ENCODE measurements at places on chromosomes 4 and X. TPM values are rescaled to one million over a fixed set of nuclear protein-coding genes. Genes with fewer than 3 reads are reported as not detected.

DNA sequence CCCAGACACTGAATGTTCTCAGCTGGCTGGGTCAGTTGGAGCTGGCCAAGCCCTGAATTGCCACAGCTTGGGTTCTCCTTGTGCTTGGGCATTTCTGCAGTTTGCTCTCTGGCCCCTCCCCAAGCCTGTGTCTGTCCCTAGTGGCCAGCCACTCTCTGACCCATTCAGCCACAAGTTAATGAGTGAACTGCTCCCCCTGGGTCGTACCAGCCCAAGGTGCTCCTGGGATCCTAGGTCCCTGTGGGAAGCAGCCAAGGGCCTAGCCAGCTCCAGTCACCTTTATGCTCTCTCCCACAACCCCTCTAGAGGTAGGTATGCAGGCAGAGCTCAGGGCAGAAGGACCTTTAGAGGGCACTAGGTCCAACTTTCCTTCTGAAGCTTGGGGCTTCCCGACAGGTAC lies 51.5 kb downstream of the STARD8 start:
- no peak for DNase-seq

DNA sequence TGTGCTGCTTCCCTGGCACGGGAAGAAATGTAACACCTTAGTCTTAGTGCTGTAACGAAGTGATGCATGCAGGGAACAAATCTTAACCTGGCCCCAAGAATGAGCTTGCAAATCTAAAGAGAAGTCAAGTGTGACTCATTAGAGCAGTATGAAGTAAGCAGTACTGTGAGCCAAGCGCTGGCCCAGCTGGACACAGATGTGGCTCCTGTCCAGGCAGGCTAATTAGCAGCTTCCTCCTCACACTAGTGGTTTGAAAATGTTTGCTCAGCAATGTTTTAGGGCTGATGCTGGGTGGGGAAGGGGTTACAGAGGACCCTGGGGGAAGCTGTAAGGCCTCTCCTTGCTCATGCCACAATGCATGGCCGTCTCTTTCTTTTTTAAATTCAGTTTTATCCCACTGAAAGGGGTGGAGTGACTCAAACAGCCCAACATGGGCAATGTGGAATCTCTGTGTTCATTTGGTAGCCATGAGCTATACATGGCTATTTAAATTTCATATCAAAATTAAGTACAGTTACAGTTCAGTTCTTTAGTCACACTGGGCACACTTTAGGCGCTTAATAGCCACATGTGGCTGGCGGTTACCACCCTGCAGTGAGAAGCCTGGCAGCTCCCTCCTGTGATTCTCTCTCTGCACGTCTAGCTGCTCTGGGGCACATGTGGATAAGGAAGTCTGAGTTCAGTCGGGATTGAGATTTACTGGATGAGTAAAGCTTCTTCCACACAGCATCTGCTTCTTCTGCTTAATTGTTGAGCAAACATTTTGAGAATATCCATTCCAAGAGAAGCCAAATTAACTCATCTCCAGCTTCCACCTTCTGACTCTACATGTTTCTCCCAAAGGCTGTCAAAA lies 48.8 kb downstream of the MAP7D2 start:
- peak; percentile 64 for DNase-seq

DNA sequence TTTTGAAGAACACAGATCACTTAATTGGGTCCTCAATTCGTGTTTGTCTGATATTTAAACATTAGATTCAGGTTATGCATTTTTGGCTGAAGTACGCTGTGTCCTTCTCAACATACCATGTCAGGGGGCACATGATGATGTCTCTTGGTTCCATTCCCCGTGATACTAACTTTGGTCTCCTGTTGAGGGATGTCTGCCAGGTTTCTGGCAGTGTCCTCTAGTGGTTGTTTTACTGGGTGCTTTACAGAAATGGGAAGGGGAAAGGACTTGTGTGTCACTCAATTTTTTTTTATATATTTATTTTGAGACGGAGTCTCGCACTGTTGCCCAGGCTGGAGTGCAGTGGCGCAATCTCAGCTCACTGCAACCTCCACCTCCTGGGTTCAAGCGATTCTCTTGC lies 58.2 kb downstream of the WWC2 start:
- DNase-seq: no peak

USP26 gene
- 1.0 TPM for polyA plus RNA-seq

SLC10A4 gene
- polyA plus RNA-seq: 0.69 TPM

ADAM29 gene
- 100 TPM for polyA plus RNA-seq

- DNase-seq: no peak
Measured at GRCh38 chrX:30949554-30949953, 60.5 kb upstream of the TAB3 start.

Measured in testis (tissue), 5 donors.